AG08396 (cell line): ENCODE measurements at places on chromosomes 13 and 19.

DNA sequence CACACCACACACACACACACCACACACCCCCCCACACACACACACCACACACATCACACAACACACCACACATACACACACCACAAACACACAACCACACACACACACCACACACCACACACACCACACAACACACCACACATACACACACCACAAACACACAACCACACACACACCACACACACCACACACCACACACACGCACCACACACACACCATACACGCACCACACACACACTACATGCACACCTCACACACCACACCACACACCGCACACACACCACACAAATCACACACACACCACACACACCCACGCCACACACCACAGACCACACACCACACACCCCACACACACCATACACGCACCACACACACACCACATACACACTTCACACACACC lies 83.5 kb downstream of the ZNF557 start:
- DNase-seq, result no peak

- no peak for DNase-seq
Measured at GRCh38 chr13:98974053-98974452, 3.8 kb downstream of the DOCK9 start.

DNA sequence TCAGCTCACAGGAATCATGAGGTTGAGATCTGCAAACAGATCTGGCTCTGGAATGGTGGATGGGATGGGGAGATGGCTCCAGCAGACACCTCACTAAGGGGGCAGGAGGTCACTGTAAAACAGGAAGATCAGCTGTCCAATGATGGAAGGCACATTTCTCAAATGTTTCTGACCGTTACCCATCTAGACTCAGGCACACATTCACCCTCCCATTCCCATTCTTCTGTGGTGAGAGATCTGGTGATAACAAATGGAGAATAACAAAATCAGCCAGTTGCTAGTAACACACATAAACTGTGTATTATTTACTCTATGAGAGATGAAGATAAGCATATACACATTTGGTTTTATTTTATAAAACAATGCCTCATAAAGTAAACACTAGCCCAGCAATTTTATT lies 235.9 kb downstream of the TSHZ3 start:
- peak; percentile 22 for DNase-seq

GRCh38 chr19:3573858-3574637 lies 1.3 kb downstream of the HMG20B start:
- DNase-seq, result peak; percentile 96

GRCh38 chr13:108225440-108225839 lies 7.2 kb downstream of the ABHD13 start:
- DNase-seq, result no peak

DNA sequence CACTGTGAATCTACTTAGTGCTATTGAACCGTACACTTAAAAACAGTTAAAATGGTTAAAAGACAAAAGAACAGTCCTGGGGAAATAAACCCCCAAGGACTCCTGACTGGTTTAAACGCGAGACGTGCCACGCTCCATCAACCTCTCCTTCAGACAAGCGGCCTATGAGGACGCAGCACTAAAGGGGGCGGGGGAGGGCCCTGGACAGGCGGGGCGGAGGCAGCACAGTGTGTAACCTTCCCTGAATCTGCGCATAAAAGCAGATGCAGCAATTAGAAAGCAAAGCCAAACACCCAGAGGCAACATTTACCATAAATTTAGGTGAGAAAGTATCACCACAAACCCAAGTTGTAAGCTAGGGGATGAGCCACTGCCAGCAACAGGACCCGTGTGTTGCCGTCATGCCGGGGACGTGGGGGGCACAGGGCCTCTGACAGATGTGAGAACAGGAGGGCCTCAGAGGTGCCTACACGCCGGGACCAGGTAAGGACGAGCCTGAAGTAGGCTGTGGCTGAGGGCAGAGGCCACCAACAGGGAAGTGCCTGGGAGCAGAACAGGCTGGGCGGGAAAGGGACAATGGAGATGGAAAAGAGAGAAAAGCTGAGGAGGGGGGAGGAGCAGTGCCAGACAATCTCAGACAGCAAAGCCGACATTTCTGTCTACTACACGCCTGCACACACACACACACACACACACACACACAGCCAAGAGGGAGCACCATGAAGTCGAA lies 15.3 kb upstream of the ADPRHL1 start:
- DNase-seq, result no peak

GRCh38 chr19:35125749-35126623 lies 8.9 kb downstream of the LGI4 start:
- DNase-seq, result no peak

- peak; percentile 42 for DNase-seq
Measured at GRCh38 chr19:40799558-40800338, 757 bp downstream of the EGLN2 start.

DNA sequence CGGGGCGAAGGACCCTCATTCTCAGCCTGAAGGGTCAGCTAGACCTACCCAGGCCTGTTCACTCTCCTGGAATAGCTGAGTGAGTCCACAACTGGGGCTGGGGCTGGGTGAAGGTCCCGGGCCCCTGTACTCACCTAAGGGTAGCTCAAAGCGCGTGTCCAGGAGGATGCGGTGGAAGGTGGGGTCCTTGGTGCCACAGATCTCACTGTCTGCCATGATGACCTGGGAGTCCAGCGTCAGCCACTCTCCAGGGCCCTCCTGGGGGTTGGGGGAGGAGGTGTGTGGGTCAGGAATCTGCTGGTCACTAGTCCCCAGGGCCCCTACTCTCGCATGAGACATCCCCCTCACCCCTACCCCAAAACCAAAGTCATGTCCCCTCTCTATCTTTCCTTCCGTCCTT lies 18.7 kb downstream of the UNC13A start:
- no peak for DNase-seq

DNA sequence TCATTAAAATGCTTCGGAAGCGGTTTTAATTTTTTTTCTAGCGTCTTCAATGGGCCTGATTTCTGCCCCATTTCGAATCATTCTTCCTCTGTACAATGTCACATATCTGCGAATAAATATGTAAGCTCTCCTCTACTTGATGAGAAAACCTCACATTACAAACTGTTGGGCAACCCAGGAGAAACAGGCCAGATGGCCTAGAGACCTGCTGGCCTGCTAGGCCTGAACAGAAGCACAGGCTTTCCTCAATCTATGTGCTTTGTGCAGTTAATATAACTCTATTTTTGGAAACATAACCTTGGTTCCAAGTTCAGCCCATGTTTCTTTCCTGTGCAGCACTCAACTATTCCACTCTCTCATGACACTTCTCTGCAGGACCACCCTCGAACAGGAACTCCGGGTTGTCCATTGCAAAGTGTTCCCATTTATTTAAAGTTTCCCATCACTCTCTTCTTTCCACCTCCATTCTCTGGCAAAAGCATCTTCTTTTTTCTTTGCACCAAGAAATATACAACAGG lies 42.0 kb downstream of the DCLK1 start:
- DNase-seq, result no peak

- DNase-seq, result no peak
Measured at GRCh38 chr19:44726465-44726864, 22.0 kb upstream of the BCL3 start.

GRCh38 chr19:55962186-55962585 lies 14.6 kb downstream of the NLRP8 start:
- DNase-seq, result no peak

GRCh38 chr13:29710511-29710910 lies 115.0 kb upstream of the SLC7A1 start:
- no peak for DNase-seq

DNA sequence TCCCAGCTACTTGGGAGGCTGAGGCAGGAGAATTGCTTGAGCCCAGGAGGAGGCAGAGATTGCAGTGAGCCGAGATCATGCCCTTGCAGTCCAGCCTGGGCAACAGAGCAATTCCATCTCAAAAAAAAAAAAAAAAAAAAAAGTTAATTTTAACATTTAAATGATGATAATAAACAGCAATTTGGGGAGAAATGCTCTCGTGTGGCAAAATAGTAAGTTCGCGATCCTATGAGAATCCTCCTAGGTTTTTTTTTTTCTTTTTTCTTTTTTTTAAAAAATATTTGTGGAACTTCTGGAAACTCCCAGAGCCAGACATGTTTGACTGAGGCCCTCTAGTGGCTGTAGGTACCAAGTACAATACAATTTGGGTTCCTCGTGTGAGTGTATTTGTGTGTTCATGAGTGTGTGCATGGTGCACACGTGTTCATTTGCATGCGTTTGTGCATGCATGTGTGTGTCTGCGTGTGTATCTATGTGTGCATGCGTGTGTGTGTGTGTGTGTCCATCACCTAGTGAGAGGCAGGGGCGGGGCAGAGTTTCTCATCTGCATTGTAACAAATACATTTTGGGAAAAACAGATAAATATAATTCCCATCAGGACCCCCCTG lies 31.2 kb downstream of the TMPRSS9 start:
- peak; percentile 78 for DNase-seq

DNA sequence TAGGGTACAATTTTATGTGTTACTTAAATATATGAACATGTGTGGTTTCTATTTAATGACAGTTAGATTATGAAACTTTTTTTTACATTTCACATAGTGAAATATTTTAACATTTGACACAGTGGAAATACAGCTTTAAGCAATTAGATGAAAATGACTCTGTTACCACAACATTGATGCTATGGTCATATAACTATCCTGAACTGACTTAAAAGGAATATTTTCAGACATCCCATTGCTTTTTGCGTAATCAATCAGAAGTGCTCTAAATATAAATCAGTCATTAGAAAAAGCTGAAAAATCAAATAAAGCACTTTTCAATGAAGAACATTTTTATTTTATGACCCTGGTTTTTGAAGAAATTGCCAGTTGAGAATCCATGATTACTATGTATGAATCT lies 80.3 kb downstream of the UFM1 start:
- no peak for DNase-seq

DNA sequence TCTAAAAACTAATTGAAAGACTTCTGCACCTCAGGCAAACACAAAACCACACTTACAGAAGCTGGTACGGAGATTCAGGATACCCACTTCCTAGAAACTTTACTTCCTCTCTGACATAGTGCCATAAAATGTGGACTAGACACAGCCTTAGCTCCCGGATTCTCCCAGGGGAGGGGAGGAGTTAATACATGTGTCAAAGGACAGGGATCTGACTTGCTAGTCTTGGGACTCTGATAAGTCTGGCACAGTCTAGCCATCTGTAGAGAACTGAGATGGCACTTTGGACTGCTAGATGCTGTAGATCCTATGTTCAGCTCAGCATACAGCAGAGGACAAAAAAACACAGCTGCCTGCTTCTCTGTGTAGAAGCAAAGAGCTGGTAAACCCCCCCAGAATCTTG lies 769.8 kb upstream of the MIR17HG start:
- DNase-seq, result no peak

- DNase-seq, result no peak
Measured at GRCh38 chr19:33193269-33193864, 763 bp upstream of the LRP3 start.

DNA sequence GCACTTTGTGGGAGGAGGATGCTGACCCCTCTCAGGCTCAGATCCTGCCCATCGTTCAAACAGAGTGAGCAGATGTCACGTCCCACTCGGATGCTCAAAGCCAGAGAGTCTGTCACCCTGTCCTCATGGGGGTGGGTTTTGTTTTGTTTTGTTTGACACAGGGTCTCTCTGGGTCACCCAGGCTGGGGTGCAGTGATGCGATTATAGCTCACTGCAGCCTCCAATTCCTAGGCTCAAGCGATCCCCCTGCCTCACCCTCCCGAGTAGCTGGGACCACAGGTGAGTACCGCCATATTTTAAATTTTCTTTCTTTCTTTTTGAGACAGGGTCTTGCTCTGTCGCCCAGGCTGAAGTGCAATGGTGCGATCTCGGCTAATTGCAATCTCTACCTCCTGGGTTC lies 4.0 kb downstream of the ADGRE2 start:
- DNase-seq, result no peak

DNA sequence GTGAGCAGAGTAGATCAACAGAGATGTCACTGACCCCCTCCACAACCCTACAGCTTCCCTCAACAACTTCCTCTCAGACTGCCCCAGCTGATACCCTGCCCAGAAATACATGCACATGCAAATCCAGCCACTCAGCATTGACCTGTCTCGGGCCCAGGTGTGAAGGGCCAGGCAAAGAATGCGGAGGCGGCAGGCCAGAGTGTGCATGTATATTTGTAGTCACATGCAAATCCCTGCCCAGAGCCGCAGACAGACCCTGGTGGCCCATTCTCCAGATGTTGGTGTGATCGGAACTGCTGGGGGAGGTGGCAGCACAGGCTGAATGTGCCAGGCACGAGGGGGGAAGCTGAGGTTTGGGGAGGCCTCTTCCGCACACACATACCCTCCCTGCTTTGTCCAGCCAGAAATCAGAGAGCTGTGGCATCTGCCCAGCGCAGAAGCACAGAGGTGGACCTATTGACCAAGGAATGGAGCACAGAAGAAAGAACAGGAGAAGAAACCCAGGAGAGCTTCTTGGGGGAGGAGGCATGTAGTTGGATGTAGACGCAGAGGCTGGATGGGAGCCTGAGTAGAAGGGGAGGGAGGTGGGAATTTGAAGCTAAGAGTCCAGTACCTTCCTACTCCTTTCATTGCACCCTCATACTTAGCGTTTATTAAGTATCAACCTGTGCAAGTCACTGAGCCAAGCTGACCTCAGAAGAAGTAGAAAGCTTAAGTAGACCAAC lies 14.4 kb downstream of the MEF2B start:
- DNase-seq, result no peak

DNA sequence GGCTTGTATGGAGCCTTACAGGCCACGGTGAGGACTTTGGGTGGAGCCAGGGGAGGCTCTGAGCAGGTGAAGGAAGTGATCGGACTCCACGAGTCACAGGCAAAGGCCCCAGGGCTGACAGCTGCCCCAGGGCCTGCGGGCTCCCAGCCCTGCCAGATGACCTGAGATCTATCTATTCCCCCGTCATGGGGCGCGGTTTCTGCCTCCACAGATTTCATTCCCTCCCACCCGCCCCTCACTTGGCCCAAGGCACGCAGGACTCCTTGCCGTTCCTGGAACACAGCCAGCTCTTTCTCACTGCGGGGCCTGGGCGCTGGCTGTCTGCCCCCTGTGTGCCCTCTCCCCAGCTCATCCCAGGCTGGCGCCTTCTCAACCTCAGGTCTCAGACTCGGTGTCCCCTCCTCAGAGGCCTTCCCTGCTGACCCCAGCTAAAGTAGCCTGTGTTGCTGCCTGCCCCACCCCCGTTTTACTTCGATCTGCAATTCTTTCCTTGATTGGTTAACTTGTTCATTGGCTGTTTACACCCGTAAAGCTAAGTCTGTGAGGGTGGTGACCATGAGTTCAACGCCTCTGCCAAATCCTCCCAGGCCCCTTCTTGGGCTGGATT lies 13.9 kb upstream of the PAK4 start:
- DNase-seq, result no peak

- no peak for DNase-seq
Measured at GRCh38 chr19:23804676-23805075, 46.0 kb upstream of the ZNF681 start.

GRCh38 chr19:38674388-38675171 lies 27.1 kb downstream of the ACTN4 start:
- DNase-seq, result no peak

DNA sequence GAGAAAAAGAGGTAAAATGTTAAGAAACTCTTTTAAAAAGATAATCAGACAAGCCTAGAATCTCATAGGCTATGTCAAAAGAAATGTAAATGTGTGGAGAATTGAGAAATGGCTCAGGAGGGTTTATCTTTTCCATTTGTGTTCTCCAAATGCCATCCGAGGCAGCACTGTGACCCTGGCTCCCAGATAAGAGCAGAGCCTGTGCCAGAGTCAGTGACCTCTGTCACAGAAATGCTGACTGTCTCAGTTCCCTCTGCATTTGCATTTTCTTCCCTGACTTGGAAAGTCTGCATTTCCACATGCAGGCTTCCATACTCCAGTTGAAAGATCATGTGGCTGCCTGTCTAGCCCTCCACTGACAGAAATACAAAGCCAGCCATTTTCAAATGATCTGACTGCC lies 42.0 kb downstream of the SERTM1 start:
- DNase-seq, result no peak
